CD8-positive, alpha-beta memory T cell (primary cell): ENCODE measurements at places on chromosomes 12 and 14.

GRCh38 chr12:79455286-79455685 is 235.5 kb downstream of the PAWR start:
- DNase-seq: no peak

- DNase-seq: no peak
Measured at GRCh38 chr12:75917083-75917482, 114.5 kb downstream of the PHLDA1 start.

- peak; percentile 95 for DNase-seq
Measured at GRCh38 chr12:68364893-68365725, 32.9 kb upstream of the MDM1 start.

GRCh38 chr14:52609445-52610044 is 56.9 kb downstream of the GPR137C start:
- no peak for DNase-seq

DNA sequence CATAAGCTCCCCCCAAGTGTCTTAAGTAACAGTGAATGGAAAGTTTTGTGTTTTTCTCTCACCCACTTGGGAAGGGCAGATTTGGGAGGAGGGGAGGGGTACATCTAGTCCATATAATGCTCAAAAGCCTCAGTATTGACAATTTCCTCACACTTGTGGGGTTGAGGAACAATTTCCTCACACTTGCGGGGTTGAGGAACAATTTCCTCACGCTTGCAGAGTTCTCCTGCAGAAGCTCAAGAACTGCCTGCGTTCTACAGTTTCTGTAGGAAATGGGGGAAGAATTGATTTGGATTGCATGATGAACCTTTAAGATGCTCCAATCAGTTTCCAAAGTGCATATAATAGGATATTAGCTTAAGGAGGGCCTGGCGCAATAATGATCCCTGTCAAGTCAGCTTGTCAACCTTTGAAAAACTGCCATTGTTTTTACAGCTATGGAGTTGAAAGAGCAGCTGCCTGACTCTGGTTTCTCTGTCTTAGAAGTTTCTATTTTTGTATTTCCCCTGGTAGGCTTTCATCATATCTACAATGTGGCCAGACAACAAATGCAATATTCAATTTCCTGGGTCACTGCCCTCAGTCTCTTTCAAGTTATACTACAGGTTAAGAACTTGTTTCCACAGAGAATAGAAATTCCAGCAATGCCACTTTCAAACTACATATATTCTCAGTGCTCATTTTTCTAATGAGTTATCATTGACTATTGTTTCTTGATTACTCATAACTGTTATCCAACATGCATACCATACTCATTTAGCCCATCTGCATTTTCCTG is 66.5 kb downstream of the PLEKHG7 start:
- no peak for DNase-seq

GRCh38 chr14:63909984-63910383 is 57.2 kb downstream of the SYNE2 start:
- DNase-seq: no peak

GRCh38 chr12:47023953-47024352 is 55.5 kb upstream of the PCED1B start:
- no peak for DNase-seq

DNA sequence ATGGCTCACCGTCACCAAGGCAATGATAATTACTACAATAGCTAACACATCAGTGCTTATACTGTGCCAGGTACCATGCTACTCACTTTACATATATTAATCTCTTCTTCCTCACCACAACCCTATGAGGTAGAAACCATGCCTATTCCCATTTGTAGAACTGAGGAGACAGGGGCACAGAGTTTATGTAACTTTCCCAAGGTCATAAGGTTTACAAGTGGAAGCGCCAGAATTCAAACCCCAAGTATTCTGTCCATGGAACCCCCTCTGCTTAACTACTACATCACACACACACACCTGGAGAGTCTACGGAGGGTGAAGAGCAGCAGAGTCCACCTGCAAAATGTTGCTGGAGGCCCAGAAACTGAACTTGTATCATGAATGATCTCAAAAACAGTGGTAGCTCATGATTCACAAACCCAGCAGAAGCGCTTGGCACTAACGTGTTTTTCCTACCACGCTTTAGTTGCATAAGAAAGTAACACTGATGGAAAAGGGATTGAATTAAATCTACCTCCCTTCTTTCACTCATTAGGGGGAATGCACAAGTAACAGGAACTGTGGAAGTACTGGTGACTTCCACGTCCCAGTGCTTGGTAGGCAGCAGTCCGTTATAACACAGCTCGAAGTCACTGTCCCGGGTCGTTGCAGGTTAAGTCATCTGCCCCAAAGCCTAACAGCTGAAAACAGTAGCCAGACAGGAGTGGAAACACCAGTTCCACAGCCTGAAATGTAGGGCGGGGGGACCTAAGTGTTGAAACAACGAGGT is 2.0 kb downstream of the ITPR2 start:
- no peak for DNase-seq

- DNase-seq: no peak
Measured at GRCh38 chr12:47816403-47817271, 3.1 kb downstream of the HDAC7 start.

- no peak for DNase-seq
Measured at GRCh38 chr14:71473843-71474242, 458.4 kb upstream of the RGS6 start.

DNA sequence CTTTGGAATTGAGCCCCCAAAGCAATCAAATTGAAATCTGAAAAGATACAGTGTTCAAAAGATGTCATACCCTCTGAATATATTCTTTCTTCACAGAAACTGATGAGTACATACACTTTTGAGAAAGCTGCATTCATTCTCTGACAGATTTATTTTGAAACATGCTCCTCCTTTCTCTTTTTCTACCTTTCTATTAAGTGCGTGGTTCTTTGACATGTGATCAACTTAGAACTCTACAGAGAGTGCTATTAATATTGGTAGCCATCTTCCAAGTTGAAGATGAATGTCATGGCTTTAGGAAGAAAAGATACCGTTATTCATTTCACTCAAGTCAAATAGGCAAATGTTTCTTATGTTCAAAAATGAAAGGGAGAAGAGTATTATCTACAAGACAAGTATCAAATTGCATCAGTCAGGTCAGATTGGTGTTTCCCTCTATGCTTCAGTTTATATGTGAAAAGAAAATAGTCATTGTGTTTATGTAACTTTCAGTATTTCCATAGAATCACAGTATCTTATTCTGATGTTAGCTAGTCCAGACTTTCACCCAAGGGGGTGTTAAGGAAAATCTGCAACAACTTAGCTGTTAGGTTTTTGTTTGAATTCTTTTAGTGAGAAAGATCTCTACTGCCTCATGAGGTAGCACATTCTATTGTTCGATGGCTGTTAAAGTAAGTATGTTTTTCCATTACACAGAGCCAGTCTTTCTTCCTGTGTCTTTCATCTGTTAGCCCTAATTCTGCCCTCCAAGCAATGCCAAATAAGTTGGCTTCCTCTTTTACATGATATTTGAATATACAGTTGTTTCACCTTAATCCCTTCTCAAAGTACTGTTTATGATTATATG is 55.4 kb upstream of the GARIN2 start:
- no peak for DNase-seq

DNA sequence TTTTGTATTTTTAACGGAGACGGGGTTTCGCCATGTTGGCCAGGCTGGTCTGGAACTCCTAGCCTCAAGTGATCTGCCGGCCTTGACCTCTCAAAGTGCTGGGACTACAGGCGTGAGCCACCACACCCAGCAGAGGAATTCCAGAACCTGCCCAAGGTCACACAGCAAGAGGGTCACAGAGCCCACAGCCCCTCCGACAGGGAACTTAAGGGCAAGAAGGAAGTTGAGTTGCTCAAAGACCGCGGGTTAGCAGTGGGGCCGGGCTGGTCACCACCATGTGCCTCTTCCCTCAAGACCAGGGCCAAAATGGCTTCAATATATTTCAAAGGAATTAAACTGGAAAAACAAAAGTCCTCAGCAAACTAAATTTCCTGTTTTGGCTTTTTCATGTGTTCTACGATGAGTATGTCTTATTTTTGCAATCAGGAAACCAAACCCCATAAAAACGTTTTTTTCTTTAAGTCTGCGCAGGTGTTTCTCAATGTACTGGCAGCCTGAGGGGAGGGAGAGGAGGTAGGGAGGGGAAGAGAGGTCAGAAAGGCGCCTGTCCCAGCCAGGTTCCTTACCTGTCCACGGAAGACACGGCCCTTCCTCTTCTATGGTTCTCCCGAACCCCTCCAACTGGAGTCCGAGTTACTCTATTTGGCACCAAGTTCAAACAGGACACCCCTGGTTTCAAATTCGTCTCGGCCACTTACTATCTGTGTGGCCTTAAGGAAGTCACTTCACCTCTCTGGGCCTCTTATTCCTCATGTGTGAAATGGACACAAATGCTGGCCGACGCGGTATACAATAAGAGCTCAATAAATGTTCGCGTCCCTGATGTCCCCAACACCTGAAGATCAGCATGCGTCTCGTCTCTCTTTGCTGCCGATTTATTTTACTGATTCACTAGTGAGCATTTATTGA is 778 bp downstream of the SLC8B1 start:
- peak; percentile 53 for DNase-seq

DNA sequence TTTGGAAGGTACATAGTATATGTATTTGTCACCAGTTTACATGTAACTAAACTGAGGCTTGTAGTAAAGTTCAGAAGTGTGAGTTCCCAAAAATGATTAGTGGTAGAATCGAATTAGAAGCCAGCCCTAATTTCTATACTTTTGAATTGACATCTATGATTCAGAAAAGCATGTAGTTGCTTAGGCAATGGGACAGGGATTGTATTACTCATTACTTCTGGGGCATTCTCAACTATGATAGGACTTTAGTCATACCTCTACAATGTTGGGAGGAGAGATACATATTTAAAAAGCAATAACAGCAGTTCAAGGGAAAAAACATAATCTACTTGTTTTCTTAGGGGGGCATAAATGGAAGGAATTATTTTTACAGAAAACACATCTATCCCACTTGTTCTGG is 277.9 kb upstream of the E2F7 start:
- no peak for DNase-seq

- DNase-seq: no peak
Measured at GRCh38 chr12:3014641-3015040, 55.4 kb downstream of the TEAD4 start.

- DNase-seq: no peak
Measured at GRCh38 chr12:80374615-80375014, 69.4 kb upstream of the PTPRQ start.

DNA sequence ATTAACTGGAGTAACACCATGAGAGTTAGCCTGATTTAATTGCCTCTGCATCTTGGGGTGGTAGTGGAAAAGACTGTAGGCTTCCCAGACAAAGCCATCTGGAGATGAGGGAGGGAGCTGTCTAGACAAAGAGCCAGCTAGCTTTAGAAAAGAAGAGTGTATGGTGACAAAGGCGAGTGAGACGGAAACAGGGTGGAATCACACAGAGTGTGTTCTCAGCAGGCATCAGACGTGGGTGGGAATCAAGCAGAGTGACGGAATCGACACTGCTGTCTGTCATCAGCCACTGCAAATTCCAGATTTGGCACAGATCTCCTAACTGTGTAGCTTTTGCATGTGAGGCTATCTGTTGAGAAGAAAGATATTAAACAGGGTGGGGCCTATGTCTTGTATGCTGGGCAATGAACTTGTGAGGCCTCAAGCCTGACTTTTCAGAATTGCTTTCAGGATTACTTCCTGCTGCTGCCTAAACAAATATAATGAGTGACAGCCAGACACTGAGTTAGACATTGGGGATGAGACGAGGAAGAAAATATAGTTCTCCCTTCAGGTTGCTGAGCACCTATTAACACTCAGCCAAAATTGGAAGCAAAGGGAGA is 236.5 kb upstream of the GRIP1 start:
- DNase-seq: no peak

GRCh38 chr14:49939884-49940510 is 47.1 kb downstream of the ARF6 start:
- DNase-seq: no peak

GRCh38 chr14:76516884-76517283 is 140.9 kb downstream of the ESRRB start:
- DNase-seq: no peak

DNA sequence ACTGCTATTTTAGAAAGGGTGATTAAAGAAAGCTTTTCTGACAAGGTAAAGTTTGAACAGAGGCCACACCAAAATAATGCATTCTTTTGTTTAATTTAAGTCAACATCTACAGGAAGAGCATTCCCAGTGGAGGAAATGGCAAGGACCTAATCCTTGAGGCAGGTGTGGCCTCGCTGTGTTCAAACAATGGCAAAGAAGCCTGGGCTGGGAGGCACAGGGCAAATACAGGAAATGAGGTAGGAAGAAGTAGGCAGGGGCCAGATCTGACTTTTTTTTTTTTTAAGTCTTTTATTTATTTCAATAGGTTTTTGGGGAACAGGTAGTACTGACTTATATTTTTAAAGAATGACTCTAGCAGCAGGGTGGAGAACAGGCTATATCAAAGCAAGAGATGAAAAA is 53.5 kb downstream of the ARMH4 start:
- no peak for DNase-seq

GRCh38 chr14:101851736-101852405 is 90.4 kb downstream of the PPP2R5C start:
- DNase-seq: no peak

GRCh38 chr12:55746913-55747231 is 4.0 kb downstream of the GDF11 start:
- DNase-seq: no peak

DNA sequence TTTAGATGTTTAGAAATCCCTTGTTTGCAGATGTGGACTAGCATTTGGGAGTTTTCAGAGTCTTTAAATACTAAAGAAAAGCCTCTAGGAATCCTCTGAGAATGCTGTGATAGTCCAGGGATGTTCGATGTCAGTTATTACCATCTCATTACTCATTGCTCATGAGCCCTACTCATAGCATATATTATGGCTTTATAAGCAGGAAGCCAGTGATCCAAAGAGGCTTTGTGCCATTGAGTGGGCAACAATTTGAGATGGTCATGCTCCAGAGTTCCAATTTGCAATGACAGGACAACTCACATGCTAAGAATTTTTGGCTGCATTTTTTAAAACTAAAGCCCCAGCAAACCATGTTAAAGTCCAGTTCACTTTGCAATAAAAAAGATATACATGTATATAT is 163.0 kb downstream of the OTOGL start:
- DNase-seq: no peak

- DNase-seq: no peak
Measured at GRCh38 chr12:91139286-91139685, 28.0 kb upstream of the LUM start.

DNA sequence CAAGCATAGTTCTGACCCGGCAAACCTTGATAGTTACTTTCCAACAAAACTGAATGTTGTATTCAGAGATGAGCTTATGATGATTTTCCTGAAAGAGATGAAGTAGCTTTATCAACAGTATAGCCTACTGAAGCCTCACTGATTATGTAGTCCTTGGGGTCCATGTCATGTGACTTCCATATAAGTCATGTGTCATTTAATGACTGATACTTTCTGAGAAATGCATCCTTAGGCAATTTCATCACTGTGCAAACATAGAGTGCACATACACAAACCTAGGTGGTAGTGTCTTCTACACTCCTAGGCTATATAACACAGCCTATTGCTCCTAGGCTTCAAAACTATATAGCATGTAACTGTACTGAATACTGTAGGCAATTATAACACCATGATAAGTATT is 28.5 kb upstream of the TUBA1C start:
- no peak for DNase-seq

GRCh38 chr12:12840580-12840899 is 27.4 kb downstream of the DDX47 start:
- no peak for DNase-seq

GRCh38 chr12:71587012-71587411 is 76.6 kb downstream of the ZFC3H1 start:
- DNase-seq: no peak

- DNase-seq: no peak
Measured at GRCh38 chr14:104115131-104115600, 23.2 kb upstream of the KIF26A start.

GRCh38 chr12:59250766-59251165 is 330.5 kb upstream of the LRIG3 start:
- DNase-seq: no peak
